Neural progenitor cell (in vitro differentiated cells): ENCODE measurements at places on chromosomes 2 and 18.

DNA sequence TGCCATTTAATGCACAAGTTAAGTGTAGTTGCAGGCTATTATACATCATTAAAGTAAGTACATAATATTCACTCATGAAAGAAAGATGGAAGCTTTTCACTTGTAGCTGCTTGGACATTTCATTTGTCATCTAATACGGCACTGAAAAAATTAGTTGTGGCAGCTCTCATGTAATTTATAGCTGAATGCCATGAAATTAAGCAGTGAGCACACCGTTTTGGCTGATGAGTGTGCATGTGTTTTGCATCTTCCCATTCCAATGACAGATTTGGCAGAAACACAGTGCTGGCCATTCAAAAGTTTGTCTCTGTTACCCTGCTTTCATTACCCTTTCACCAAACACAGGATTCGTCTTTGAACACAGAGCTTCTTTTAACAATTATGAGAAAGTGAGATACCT is 174.0 kb downstream of the PTGR3 start:
- DNase-seq = no peak

GRCh38 chr18:79395308-79395640 is 456 bp upstream of the NFATC1 start:
- peak; percentile 33 for DNase-seq

DNA sequence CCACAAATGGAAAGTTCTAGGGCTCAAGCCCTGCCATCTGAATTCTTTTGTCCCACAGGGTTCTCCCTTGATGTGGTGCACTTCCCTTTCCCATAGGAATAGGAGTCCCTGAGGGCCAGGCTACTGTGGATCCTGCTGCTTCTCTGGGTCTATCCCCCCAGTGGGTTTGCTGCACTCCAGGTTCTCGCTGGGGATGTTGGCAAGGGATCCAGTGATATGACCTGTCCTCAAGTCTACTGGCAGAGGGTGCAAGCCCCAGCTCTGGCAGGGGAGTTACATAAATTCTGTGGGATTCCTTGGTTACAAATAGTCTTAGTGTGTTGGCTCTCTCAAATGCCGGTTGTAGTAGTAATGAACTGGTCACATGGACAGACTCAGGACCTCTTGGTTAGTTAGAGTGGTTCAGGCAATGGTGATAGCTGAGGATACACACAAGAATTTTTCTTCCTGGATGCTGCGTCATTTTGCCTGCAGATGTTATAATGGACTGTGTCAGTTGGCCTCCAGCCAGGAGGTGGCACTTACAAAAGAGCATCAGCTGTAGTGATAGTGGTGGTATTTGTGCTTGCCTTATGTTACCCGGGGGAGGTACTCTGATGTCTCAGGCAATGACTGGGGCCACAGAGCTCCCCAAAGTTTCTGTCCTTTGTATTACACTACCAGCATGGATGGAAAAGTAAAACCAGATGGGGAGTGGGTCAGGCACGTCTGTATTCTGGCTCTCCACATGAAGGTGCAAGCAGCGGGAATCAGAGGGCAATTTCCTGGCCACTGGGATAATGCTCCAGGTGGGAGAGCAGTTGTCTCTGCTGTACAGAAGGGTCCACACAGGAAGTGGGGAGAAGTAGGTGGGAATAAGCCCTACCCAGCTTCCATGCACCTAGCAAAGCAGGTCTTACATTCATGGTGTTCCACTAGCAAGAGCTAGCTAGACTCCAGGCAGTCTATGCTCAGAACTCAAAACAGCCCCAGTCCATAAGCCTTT is 267.9 kb downstream of the SOX11 start:
- DNase-seq = no peak

DNA sequence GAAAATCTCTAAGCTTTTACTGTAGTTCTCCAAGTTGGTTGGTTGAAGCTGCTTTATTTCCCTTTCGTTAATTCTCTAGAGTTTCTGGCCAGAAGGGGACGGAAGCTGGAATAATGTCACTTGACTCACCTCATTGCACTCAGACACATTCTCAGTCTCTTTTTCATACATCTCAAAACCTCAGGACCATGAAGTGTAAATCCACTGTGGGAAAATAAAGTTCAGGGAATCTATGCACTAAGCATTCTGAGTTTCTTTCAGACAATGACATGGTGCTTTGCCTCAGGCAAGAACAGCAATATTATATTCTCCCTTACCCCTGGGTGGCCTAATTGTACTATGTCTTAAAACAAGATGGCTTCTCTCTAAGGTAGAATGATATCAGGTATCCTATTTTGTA is 167.8 kb downstream of the PRPF40A start:
- no peak for DNase-seq

DNA sequence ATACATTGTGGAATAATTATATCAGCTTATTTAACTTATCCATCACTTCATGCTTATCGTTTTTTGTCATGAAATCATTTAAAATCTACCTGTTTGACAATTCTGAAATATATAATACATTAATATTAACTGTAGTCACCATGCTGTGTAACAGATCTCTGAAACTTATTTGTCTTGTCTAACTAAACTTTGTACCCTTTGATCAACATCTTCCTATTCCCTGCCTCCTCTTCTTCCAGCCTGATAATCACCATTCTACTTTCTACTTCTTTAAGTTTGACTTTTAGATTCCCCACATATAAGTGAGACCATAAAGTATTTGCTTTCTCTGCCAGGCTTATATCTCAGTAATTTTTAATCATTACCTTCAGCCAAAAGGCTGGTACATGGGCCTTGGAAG is 134.2 kb upstream of the LINC00305 start:
- no peak for DNase-seq

DNA sequence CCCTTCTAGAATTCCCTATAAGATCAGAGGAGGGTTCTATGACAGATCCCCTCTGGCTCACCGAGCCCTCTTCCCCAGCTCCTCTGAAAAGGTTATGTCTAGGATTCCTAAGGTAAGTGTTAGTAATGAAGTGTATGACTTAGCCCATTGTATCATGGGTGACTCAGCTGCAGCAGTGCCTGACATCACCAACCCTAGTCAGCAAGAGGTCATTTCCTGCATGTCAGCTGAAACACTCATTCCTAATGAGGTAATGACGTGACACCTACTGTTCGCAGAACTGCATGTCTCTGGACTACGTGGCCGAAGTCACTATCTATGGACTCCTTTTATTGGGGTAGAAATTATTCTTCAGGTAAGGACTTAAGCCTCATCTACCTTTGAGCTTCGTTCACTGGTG is 196.1 kb upstream of the MYT1L start:
- DNase-seq = no peak

GRCh38 chr2:17918789-17919188 is 40.3 kb downstream of the KCNS3 start:
- peak; percentile 18 for DNase-seq

DNA sequence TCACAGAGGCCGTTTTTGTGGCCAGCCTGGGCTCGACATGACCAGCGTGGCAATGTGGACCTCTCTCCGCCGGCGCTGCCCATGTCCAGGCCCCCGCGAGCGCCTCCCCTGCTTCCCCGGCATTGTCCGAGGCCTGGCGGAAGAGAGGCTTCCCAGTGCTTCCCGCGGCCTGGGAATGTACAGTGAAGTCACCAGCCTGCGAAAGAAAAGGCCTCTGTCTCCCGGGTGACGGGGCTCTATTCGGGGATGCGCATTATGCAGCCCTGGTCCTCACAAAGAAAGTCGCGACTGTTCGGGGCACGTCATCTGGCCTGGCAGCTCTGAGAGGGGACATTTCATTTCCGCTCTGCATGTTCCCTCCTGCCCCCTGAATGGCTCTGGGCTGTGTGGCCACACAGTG is 109.2 kb upstream of the AGAP1 start:
- DNase-seq = peak; percentile 56

GRCh38 chr2:37149626-37150322 is 7.0 kb downstream of the EIF2AK2 start:
- no peak for DNase-seq

DNA sequence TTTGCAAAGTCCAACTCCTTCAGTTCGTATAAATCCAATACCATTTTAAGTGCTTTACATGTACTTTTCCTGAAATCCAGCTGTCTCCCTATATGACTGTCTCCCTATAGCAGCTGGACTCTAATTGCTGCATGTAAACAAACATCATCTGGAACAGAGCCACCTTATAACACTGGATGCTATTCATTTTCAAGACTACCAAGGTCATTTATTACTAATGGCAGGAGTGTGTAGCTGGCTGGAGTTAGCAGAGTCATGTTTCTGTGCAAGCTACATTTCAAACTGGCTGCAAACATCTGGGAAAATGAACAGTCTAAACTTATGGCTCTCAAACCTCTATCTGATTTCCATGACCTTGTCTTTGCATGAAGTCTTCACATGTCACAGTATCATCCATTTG is 575.2 kb downstream of the PIK3C3 start:
- DNase-seq = no peak

- DNase-seq = peak; percentile 51
Observed at GRCh38 chr2:182867426-182868053, 1.1 kb upstream of the FRZB start.
